Spinal cord (tissue), 10 donors: ENCODE measurements at places on chromosomes 2 and 18.

GRCh38 chr2:217382794-217383193 lies 522.9 kb upstream of the TNP1 start:
- H3K27ac ChIP-seq = no peak overlapping the region
- no peak for DNase-seq
- H3K27me3 ChIP-seq = no peaks in the 10 kb centered on the region
- no peaks in the 10 kb centered on the region for H3K36me3 ChIP-seq

DNA sequence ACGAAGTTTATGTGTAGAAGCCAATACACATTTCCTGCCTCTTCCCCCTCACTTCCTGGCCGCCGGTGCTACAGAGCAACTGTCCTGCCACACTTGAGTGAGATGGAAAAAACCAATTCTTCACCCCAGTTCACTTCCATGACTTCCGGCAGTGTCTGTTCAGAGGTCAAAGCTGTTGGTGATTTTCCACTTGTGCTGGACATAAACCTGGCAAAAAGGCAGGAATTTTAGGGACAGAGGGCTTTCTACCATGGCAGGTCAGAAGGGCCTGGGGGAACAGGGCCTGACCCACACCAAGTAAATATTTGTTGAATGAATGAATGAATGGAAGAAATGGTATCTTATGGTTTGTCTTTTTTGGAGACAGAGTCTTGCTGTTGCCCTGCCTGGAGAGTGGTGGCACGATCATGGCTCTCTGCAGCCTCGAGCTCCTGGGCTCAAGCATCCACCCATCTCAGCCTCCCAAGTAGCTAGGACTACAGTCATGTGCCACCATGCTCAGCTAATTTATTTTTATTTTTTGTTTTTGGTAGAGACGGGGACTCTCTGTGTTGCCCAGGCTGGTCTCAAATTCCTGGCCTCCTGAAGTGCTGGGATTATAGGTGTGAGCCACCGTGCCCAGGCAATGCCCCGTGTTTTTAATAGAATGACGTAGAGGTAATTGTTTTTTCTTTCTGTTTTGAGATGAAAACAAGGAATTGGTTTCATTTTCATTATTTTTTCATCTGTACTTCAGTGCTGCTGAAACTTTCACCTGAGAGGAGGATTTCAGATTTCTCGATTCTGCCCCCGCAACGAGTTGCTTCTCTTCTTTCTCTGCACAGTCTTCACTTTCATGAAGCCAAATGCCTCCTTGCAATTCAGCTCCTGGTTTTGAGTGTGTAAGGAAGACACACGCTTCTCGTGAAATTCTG lies 48.0 kb upstream of the LPIN2 start:
- no peak for DNase-seq
- no peak overlapping the region for H3K4me3 ChIP-seq
- H3K27me3 ChIP-seq = no peaks in the 10 kb centered on the region
- no peaks in the 10 kb centered on the region for H3K36me3 ChIP-seq

GRCh38 chr2:207008105-207008990 lies 69.0 kb downstream of the CPO start:
- H3K36me3 ChIP-seq = no peaks in the 10 kb centered on the region
- no peak for DNase-seq
- H3K4me3 ChIP-seq = no peak overlapping the region
- no peaks in the 10 kb centered on the region for H3K4me1 ChIP-seq

GRCh38 chr2:10001586-10001985 lies 41.8 kb upstream of the KLF11 start:
- H3K4me3 ChIP-seq = no peak overlapping the region
- H3K36me3 ChIP-seq = peaks cover 30% of the 10 kb centered on the region
- peaks cover 5% of the 10 kb centered on the region for H3K27me3 ChIP-seq
- peaks cover 2% of the 10 kb centered on the region for H3K4me1 ChIP-seq
- no peak for DNase-seq

DNA sequence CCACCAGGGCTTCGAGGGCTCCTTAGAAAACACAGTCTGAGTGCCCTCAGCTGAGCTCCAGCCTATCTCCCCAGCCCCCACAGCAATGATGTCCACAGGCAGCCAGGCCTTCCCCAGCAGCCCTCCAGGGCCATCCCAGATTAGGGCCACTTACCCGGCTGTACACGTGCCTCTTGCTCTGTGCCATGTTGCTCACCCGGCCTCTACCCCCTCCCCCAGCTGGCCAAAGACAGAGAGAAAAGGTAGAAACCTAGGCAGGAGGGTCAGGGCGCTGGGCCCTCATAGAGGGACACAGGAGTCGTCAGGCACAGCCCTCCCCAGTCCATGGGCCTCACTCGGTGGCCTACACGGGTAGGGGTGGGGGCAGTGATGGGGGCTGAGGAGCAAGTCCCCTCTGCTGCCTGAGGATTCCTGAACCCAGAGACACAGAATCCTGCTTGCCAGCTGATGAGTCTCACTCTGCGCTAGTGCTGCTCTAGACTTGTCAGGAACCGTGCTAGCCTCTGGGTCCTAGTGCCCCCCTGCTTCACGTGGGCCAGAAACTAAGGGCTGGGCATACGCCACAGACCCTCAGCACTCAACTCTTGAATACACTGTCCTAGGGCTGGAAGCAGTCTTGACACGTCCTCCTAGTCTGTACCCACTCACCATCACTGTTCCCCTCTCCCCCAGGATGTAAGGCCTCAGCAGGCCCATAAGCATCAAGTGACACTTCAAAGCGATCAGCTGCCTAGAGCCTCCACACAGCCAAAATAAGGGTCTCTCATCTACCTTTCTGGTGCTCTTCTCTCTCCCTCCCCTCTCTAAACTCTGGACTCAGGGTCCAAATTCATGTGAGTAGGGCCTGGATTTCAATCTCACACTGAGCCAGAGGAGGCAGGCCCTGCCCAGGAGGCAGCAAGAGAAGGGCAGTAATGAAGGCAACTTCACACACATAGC lies at the start of gene DCTN1:
TSS of gene DCTN1 (minus strand) at position 461 of the 939 bp plus-strand sequence. CDS start at position 187, 274 bp downstream.
- H3K36me3 ChIP-seq = peaks cover 27% of the 10 kb centered on the region
- H3K27me3 ChIP-seq = no peaks in the 10 kb centered on the region
- H3K4me3 ChIP-seq = peak within 1 kb of the TSS; percentile 38
- H3K27ac ChIP-seq = no peak within 1 kb of the TSS

- no peak for DNase-seq
- no peaks in the 10 kb centered on the region for H3K27me3 ChIP-seq
- no peaks in the 10 kb centered on the region for H3K36me3 ChIP-seq
- no peaks in the 10 kb centered on the region for H3K4me1 ChIP-seq
These were observed 593.5 kb downstream of the BCL11A start for GRCh38 chr2:59959944-59960343.

- H3K27ac ChIP-seq = no peak overlapping the region
- H3K27me3 ChIP-seq = no peaks in the 10 kb centered on the region
- H3K4me1 ChIP-seq = no peaks in the 10 kb centered on the region
- DNase-seq = no peak
These were observed 1572.1 kb upstream of the LRRTM1 start for GRCh38 chr2:81876624-81877023.

GRCh38 chr2:112229348-112229747 lies 25.5 kb downstream of the ZC3H8 start:
- H3K27ac ChIP-seq = no peak overlapping the region
- H3K27me3 ChIP-seq = no peaks in the 10 kb centered on the region
- H3K4me1 ChIP-seq = no peaks in the 10 kb centered on the region

- H3K4me1 ChIP-seq = peaks cover 3% of the 10 kb centered on the region
- no peaks in the 10 kb centered on the region for H3K27me3 ChIP-seq
- H3K4me3 ChIP-seq = no peak overlapping the region
- DNase-seq = no peak
These were observed 227.5 kb upstream of the FOSL2 start for GRCh38 chr2:28165087-28165635.

- no peak for DNase-seq
- H3K4me1 ChIP-seq = peaks cover 4% of the 10 kb centered on the region
- no peaks in the 10 kb centered on the region for H3K36me3 ChIP-seq
- H3K27me3 ChIP-seq = no peaks in the 10 kb centered on the region
These were observed 33.9 kb upstream of the TSPYL6 start for GRCh38 chr2:54289917-54290316.

- no peaks in the 10 kb centered on the region for H3K4me1 ChIP-seq
- H3K36me3 ChIP-seq = no peaks in the 10 kb centered on the region
- no peak overlapping the region for H3K4me3 ChIP-seq
- H3K27ac ChIP-seq = no peak overlapping the region
These were observed 157.1 kb upstream of the CCDC150 start for GRCh38 chr2:196482119-196483065.

DNA sequence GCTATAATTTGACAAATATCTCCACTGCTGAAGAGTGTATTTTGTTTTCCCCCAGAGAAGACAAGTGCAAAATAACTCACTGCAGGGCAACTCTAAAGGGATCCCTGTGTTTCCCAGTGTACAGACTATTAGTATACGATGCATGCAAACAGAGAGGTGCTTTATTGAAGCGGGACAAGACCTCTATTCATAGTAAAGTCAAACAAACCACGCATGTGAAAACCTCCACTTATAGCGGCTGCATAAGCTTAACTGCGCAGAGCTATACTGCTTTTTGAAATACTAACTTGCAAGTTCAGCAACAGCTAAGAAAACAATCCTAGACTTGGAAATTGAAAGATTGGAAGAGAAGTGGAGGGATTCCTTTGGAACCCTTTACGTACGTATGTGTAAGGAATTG lies 15.6 kb downstream of the RNF144A start:
- peaks cover 19% of the 10 kb centered on the region for H3K4me1 ChIP-seq
- no peaks in the 10 kb centered on the region for H3K27me3 ChIP-seq
- DNase-seq = peak; percentile 44

GRCh38 chr2:43458014-43458628 lies 137.7 kb downstream of the THADA start:
- H3K27ac ChIP-seq = no peak overlapping the region
- DNase-seq = no peak
- no peaks in the 10 kb centered on the region for H3K36me3 ChIP-seq

GRCh38 chr2:206873423-206873822 lies 65.9 kb upstream of the CPO start:
- H3K36me3 ChIP-seq = no peaks in the 10 kb centered on the region
- H3K27ac ChIP-seq = no peak overlapping the region
- no peak for DNase-seq
- peaks cover 4% of the 10 kb centered on the region for H3K4me1 ChIP-seq
- H3K27me3 ChIP-seq = no peaks in the 10 kb centered on the region
- no peak overlapping the region for H3K4me3 ChIP-seq

- no peaks in the 10 kb centered on the region for H3K27me3 ChIP-seq
- DNase-seq = no peak
- H3K27ac ChIP-seq = no peak overlapping the region
These were observed 24.2 kb downstream of the RPL31 start for GRCh38 chr2:101026253-101026701.

DNA sequence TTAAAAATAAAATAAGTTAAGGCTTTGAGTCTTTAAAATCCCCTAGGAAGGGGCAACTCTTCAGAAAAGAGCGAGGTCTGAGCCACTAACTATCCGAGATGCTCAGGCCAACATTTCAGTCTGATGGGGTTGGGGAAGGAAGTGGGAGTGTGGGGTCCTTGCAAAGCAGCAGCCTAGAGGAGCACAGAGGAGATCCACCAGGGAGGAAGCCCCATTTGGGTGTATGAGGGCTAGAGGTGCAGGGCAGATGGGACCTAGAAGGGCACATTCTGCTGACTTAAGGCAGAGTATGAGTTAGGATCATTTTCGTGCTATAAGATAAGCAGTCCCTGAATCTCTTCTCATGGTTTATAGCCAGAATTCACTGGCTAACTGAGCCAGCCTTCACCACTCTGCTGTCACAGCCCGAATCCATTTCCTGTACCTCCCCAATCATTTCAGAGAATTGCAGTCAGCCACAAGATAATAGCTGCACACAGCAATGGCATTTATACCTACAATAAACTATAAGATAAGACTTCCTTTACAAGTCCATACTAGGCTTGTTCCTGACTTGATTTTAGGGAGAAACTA lies 37.0 kb downstream of the MRPL30 start:
- no peak for DNase-seq
- H3K36me3 ChIP-seq = no peaks in the 10 kb centered on the region
- no peaks in the 10 kb centered on the region for H3K4me1 ChIP-seq
- H3K27ac ChIP-seq = no peak overlapping the region
- no peaks in the 10 kb centered on the region for H3K27me3 ChIP-seq

DNA sequence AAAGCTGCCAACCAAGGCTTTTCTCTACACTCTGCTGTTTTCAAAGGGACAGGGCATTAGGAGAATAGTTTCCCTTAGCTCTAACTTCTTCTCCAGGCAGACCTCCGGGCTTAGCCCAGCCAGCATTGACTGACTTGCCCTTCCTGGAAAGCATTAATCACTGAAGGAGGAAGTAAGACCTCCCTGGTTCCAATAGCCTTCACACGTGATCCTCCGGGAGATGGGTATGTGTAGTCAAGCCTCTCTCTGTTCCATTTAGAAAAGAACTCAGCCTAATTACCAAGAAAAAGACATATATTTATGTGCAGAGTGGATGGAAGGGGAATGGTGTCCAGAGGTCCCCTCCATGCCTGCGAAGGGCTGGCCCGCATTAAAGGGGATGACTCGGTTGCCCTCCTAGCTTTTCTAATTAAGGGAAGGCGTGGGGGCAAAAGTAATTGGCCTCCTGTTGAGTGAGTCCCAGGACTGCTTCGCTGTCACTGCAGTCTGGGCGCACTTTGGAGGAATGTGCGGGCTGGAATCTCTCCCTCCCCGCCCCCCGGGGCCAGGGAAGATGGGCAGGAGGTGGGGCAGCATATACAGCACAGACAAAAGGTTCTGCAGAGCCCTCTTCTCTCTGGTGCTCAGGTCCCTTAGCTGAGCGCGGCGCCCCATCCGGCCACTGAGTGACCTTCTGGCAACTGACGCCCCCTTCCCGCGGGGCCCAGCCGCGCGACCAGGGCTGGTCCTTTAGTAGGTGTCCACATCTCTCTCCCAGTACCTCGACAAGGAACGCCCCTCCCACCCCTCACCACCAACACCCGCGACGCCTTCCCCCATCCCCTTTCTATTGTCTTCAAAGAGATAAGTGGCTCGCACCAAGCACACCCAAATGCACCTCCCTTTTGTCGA lies 686.0 kb downstream of the NRXN1 start:
- no peaks in the 10 kb centered on the region for H3K36me3 ChIP-seq
- H3K27ac ChIP-seq = peak overlapping the region; percentile 72
- H3K4me1 ChIP-seq = peaks cover 13% of the 10 kb centered on the region
- no peak for DNase-seq
- H3K27me3 ChIP-seq = peaks cover 2% of the 10 kb centered on the region

DNA sequence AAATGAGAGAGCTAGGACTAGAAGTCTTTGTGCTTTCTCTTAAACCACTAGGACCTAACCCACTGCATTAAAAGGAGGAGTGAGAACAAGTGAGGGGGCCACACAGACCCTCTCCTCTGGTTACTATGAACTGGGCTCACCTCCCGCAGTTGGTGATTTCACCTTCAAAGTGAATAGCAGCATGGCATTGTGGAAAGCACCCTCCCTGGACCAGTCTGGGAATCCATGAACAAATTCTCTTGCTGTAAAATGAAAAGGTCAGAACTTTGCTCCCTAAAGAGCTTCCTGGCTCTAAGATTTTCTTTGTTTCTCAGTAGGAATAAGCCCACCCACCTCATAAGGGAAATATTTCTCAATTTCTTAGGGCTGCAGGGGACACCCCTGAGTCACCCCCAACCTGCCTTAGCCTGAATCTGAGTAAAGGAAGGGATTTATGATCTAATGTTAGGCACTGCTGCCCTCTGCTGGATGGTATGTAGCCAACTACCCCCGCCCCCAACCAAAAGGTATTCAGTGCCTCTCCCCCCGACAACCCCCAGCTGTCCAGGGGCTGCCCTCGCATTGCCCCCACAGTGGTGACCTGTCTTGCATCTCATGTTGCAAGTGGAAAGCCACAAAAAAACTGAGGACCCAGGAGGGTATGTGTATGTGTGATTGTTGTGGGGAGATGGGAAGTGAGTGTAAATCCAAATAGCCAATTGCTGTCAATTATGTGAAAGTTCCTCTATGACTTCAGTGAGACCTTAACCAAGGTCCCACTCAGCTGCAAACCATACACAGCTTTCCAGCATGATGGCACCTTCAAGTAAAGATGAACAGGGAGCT lies 230.9 kb upstream of the SLC14A2 start:
- no peaks in the 10 kb centered on the region for H3K27me3 ChIP-seq
- H3K4me1 ChIP-seq = peaks cover 4% of the 10 kb centered on the region
- no peaks in the 10 kb centered on the region for H3K36me3 ChIP-seq
- no peak overlapping the region for H3K27ac ChIP-seq
